Sigmoid colon (tissue), 7 donors: ENCODE measurements at places on chromosomes 5 and 9. TPM values are rescaled to one million over a fixed set of nuclear protein-coding genes. Genes with fewer than 3 reads are reported as not detected.

GRCh38 chr9:131732636-131733289 is 7.1 kb downstream of the RAPGEF1 start:
- no peaks in the 10 kb centered on the region for H3K36me3 ChIP-seq
- peak overlapping the region; percentile 80 for H3K27ac ChIP-seq
- H3K4me3 ChIP-seq: no peak overlapping the region

DNA sequence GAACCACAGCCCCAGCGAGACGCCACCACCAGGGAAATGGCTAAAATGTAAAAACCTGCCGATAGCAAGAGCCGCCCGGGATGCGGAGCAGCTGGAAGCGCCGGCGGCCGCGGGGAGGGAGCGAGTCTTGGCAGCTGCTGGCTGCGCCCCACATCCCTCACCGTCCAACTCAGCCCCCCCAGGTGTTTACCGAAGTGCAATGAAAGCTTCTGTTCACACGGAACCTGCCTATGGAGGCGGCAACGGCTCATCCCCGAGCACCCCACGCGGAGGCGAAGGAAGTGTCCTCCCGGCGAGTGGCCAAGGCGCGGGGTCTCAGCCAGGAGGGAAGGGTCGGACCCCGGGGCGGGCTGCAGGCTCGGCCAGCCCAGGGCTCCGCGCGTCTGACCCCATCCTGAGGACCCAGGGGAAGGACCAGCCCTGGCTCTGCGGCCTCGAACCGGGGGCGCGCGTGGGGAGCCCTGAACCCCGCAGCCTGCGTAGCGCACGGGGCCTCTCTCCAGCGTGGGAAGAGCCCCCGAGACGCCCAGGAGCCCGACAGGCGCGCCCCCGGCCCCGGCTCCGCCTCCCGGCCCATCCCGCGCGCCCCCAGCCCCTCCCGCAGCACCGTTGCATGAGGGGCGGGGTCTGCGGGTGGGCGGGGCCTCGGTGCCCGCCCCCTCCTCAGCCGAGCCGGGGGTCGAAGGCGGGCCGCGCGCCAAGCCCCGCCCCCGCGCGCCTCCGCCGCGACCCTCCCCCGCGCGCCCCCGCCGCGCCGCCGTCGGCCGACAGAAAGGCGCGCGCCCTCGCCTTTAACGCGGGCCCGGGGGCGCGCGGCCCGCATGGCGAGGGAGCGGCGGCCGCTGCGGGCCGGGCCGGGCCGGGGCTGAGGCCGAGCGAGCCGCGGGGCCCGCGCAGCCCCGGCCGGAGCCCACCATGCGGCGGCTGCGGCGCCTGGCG is at the start of gene DIPK1B:
Gene DIPK1B (plus strand): TSS at position 822 of the 939 bp plus-strand sequence. CDS start 94 bp downstream, at position 916.
- peak within 1 kb of the TSS; percentile 51 for H3K4me3 ChIP-seq
- H3K36me3 ChIP-seq: no peaks in the 10 kb centered on the region
- no peaks in the 10 kb centered on the region for H3K27me3 ChIP-seq
- DNase-seq: no peak
- peaks cover 18% of the 10 kb centered on the region for H3K4me1 ChIP-seq

- H3K4me1 ChIP-seq: no peaks in the 10 kb centered on the region
- H3K27me3 ChIP-seq: no peaks in the 10 kb centered on the region
- H3K27ac ChIP-seq: no peak overlapping the region
- no peak overlapping the region for H3K4me3 ChIP-seq
- H3K36me3 ChIP-seq: no peaks in the 10 kb centered on the region
- DNase-seq: no peak
Measured at GRCh38 chr9:84301851-84302250, 38.7 kb downstream of the SLC28A3 start.

DNA sequence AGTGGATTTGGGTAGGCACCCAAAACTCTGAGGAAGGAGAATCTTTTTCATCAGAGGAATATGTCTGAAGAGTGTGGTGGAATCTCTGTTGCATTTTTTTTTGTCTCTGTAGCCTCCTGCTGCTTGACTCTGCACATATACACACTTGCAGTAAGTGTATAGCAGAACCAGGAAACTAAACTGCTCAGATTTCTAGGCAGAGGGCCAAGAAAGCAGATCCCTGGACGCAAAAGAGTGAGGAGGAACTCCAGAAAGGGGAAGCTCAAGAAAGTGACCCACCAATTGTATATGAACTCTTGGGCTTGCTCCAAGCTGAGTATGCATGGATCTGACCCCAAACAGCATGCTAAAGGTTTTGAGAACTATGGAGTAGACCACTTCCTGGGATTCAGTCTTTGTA is 181.8 kb downstream of the GADD45G start:
- no peaks in the 10 kb centered on the region for H3K27me3 ChIP-seq
- no peak overlapping the region for H3K4me3 ChIP-seq
- H3K27ac ChIP-seq: no peak overlapping the region
- DNase-seq: no peak

- peaks cover 3% of the 10 kb centered on the region for H3K27me3 ChIP-seq
- no peaks in the 10 kb centered on the region for H3K4me1 ChIP-seq
- no peak for DNase-seq
- no peaks in the 10 kb centered on the region for H3K36me3 ChIP-seq
- H3K4me3 ChIP-seq: no peak overlapping the region
- H3K27ac ChIP-seq: no peak overlapping the region
Measured at GRCh38 chr5:136207631-136208030, 14.7 kb upstream of the SMIM32 start.

DNA sequence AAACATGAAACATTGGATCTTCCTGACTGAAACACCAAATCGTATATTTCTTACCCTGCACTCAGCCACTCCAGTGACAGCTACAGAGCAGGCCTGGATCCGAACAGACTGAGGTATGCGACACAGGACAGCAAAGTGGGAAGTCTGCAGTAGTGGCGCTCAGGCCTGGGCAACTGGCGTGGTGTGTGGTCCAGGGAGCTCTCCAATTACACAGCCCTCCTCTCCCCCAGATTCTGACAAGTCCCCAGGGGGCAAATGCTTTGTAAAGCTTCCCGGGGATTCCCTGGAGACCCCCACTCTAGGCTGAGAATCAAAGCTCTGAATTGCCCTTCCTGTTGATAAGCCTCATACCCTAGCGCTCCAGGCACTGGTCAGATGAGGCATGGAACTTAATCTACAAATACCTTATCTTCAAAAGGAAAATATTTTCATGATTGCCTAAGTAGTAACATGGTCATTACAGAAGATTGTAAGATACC is 104.8 kb upstream of the ERCC6L2 start:
- H3K4me1 ChIP-seq: peaks cover 32% of the 10 kb centered on the region
- H3K27ac ChIP-seq: peak overlapping the region; percentile 85

DNA sequence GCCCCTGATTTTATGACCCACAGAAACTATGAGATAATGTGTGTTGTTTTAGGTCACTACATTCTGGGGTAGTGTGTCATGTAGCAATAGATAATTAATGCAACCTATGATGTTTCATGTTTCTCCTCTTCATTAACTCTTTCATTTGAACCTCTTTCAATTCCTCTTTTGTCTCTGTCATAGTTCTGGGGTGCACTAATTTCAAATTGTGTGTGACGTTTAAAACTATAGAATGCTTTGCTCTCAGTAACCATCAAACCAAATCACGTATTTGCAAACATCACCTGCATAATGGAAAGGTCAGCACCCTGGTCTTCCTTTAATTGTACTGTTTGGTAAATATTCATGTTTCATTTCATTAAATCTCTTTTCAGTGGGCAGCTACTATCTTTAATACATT is 621.6 kb downstream of the TLR4 start:
- H3K27me3 ChIP-seq: no peaks in the 10 kb centered on the region
- no peaks in the 10 kb centered on the region for H3K36me3 ChIP-seq
- H3K4me1 ChIP-seq: no peaks in the 10 kb centered on the region
- no peak for DNase-seq
- H3K27ac ChIP-seq: no peak overlapping the region

DNA sequence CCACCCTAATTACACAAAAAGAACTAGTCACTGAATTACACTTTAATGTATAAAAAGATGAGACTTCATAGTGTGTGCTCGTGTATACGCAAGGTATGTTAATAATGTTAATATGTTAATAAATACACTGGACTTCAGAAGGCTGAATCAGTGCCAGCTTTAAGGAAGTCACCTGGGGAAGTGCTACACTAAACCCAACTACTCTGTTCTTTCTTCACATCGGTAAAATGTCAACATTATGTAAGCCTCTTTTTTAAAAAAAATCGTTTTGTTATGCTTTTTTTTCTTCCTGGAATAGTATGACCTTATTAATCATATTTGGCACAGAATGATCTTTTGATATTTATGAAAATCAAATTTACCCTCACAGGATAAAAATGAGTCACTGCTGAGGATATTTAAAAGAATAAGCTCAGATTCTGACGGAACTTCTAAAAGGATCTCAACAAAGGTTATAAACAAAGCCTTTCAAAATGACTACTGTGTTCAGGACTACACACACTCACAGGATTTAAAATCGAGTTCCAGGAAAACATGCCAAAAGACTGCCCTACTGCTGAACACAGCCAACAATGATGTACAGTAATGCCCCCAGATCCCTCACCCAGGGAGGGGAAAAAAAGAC is 75.9 kb downstream of the AUH start:
- no peak for DNase-seq
- no peaks in the 10 kb centered on the region for H3K27me3 ChIP-seq
- H3K36me3 ChIP-seq: peaks cover 7% of the 10 kb centered on the region
- H3K4me3 ChIP-seq: no peak overlapping the region

DNA sequence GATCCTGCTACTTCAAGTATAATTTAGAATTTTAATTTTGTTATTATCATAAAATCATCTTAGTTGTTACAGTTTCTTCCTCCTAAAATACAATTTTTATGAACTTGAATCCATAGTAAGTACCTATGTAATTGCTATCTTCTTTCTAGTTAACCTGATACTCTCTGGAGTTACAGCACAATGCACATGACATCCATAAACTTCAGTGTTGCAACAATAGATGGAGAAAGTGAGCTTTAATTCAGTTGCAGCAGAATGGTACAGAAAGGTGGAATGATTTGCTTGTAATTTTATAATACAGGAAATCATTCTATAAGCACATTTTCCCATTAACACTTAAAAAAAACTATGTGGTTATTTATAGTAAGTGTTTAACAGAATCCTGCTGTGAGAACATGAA is 372.0 kb downstream of the CDH9 start:
- H3K4me3 ChIP-seq: no peak overlapping the region
- H3K4me1 ChIP-seq: no peaks in the 10 kb centered on the region
- no peak overlapping the region for H3K27ac ChIP-seq
- DNase-seq: no peak

DNA sequence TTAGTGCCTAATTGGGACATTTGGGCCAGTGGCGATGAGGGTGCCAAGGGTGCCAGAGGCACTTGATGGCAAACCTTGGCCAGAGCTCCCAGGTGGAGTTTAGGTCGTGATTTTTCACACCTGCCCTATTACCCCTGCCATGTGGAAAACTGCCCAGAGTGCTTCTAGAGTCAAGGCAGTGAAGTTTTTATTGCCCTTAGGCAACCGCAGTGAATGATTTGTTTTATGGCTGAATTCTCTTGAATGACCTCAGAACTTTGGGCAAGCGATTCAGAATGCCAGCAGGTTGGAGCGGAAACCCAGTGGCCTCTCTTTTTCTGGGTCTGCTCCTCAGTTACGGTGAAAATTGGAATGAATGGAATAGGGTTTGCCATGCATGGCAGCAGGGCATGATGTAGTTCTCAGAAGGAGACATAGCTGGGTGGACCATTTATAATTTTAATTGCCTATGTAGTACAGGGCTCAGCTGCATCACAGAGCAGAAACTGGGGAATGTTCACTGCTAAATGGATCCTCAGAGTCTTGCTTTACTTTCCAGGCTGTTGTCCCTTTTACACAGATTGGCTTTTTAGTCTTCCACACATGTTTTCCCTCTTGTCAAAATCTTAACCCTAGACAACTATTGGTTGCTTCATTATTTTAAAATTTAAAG is 820.0 kb upstream of the SEMA6A start:
- H3K4me3 ChIP-seq: no peak overlapping the region
- no peak overlapping the region for H3K27ac ChIP-seq
- no peaks in the 10 kb centered on the region for H3K36me3 ChIP-seq
- DNase-seq: no peak

GRCh38 chr9:71602652-71603051 is 165.7 kb downstream of the CEMIP2 start:
- no peak overlapping the region for H3K4me3 ChIP-seq
- no peaks in the 10 kb centered on the region for H3K27me3 ChIP-seq
- no peak overlapping the region for H3K27ac ChIP-seq
- H3K36me3 ChIP-seq: no peaks in the 10 kb centered on the region

GRCh38 chr5:170171811-170172210 is 61.0 kb upstream of the C5orf58 start:
- H3K27ac ChIP-seq: no peak overlapping the region
- H3K4me1 ChIP-seq: no peaks in the 10 kb centered on the region
- no peaks in the 10 kb centered on the region for H3K27me3 ChIP-seq
- no peak for DNase-seq
- H3K36me3 ChIP-seq: no peaks in the 10 kb centered on the region

GRCh38 chr5:41768692-41769091 is 101.5 kb downstream of the OXCT1 start:
- no peaks in the 10 kb centered on the region for H3K36me3 ChIP-seq
- no peak overlapping the region for H3K27ac ChIP-seq
- no peaks in the 10 kb centered on the region for H3K4me1 ChIP-seq
- DNase-seq: no peak

DNA sequence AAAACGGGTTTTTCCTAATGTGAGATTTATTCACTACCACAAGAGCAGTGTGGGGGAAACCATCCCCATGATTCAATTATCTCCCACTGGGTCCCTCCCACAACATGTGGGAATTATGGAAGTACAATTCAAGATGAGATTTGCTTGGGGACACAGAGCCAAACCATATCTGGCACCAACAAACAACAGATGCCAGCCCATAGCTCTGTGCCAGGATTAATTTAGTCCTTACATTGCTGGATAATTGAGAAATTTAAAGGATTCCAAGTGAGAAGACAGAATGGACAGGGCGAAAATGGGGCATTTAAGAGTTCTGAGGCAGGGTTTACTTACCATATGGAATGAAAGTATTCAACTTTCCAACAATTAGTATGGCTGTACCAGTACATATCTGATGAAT is 30.8 kb upstream of the DNAH5 start:
- H3K27me3 ChIP-seq: no peaks in the 10 kb centered on the region
- no peaks in the 10 kb centered on the region for H3K4me1 ChIP-seq
- H3K27ac ChIP-seq: no peak overlapping the region
- no peaks in the 10 kb centered on the region for H3K36me3 ChIP-seq

BAAT gene
- not detected for total RNA-seq

OBP2B gene
- total RNA-seq: not detected

FOXD4 gene
- total RNA-seq: 1.1 TPM

HTR4 gene
- total RNA-seq: 16.1 TPM
